ENCODE measurements at places on chromosomes 5 and 9.

- H3K27me3 ChIP-seq: no peaks in the 10 kb centered on the region
- H3K4me3 ChIP-seq: no peak overlapping the region
- no peak for DNase-seq
- H3K27ac ChIP-seq: no peak overlapping the region
- no peaks in the 10 kb centered on the region for H3K36me3 ChIP-seq
Observed at GRCh38 chr9:18463991-18464390, 10.0 kb upstream of the ADAMTSL1 start.

DNA sequence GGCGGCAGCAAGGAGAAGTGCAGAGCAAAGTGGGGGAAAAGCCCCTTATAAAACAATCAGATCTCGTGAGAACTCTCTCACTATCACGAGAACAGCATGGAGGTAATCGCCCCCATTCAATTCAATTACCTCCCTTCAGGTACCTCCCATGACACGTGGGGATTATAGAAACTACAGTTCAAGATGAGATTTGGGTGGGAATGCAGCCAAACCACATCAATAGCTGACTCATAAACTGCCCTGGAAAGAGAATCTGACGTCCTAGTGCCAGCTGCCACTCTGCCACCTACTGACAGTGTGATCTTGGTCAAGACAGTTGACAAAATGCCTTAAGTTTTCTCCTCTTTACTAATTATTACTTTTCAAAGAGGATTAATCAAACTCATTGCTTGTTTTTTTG lies 128.3 kb downstream of the GPBP1 start:
- H3K36me3 ChIP-seq: peaks cover 6% of the 10 kb centered on the region
- DNase-seq: no peak
- H3K27ac ChIP-seq: no peak overlapping the region

DNA sequence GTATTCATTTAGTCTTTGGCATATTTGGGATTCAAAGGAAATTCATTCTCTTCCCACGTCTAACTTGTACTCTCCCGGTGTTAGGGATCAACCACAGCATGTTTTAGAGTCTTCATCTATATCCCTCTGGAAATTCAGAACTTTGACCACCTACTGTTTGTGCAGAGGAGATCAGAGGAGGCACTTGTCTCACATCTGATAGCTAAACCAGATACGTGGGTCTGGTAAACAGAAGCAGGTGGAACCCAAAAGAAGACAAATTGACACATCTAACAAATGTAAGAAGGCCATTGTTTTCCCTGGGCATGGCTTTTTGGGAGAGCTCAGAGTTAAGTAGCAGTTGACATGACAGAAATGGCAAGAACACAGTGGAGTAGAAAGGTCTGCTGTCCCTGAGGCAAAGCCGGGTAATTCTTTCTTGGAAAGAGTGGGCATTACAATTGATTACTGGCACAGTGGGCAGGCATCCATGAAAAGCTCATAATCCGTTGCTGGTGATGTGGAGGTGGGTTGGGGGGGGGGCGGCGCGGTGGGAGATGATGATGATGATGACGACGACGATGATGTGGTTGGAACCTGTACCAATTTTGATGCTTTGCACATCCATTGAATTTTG lies 27.5 kb downstream of the PIP5K1B start:
- no peak for DNase-seq
- peaks cover 45% of the 10 kb centered on the region for H3K4me1 ChIP-seq
- no peak overlapping the region for H3K27ac ChIP-seq

DNA sequence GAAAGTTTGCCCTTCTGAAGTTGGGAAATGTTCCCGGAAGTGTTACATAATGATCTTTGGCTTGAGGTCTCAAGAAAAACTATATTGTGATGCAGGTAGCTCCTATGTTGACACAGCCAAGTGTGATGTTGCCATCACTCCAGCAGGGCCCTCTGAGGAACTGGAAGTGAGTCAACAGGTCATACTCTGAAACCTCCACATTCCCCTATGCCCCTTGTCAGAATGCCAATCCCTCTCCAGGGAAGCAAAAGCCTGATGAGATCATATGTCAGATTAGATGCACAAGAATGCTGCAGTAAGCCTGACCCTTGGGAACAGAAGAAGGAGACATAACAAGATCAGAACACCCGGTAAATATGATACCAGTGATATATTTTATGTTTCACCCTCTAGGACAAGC lies 66.8 kb upstream of the ITGA2 start:
- DNase-seq: no peak
- H3K4me3 ChIP-seq: no peak overlapping the region
- peaks cover 9% of the 10 kb centered on the region for H3K27me3 ChIP-seq

DNA sequence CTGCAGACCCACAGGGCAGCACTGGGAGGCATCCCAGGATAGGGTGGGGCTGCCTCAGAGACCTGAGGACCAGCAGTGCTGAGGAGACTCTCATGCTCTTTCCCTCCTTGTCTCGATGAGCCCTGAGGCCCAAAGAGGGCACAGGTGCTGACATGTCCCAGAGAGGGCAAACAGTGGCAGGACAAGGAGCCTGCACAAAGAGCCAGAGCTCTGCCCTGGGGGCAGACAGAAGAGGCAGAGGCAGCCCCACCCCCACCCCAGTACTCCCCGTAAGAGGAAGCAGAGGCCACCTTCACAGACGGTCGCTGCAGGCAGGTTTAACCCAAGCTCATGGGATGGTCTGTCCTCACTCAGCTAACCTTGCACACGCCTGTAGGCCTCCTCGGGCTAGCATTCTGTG lies 29.4 kb upstream of the TTLL11 start:
- no peak overlapping the region for H3K4me3 ChIP-seq
- DNase-seq: no peak
- H3K27ac ChIP-seq: no peak overlapping the region
- H3K4me1 ChIP-seq: peaks cover 21% of the 10 kb centered on the region
- no peaks in the 10 kb centered on the region for H3K36me3 ChIP-seq
- peaks cover 53% of the 10 kb centered on the region for H3K27me3 ChIP-seq

GRCh38 chr9:20722221-20722620 lies 38.2 kb downstream of the FOCAD start:
- peaks cover 20% of the 10 kb centered on the region for H3K36me3 ChIP-seq
- H3K27ac ChIP-seq: peak overlapping the region; percentile 10
- H3K4me1 ChIP-seq: peaks cover 30% of the 10 kb centered on the region
- no peaks in the 10 kb centered on the region for H3K27me3 ChIP-seq

DNA sequence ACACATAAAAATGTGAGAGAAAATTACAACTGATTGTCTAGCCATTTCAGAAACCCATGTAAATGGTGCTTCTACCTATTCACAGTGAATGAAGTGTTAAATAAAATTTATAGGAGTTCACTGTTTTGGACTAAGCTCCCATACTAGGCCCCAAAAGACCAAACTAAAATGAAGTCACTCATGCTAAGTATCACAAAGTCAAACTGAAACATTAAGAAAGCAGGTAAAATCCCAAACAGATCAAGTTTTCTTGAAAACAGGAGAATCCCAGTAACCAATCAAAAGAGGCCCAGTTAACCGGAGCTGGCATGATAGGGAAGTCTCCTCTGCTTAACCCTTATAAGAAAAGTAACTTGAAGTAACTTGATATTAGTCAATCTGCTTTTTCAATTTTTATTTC lies 35.2 kb upstream of the MYOT start:
- H3K36me3 ChIP-seq: no peaks in the 10 kb centered on the region
- H3K27me3 ChIP-seq: no peaks in the 10 kb centered on the region
- no peak overlapping the region for H3K27ac ChIP-seq
- no peaks in the 10 kb centered on the region for H3K4me1 ChIP-seq

GRCh38 chr5:545641-546375 lies 21.6 kb upstream of the SLC9A3 start:
- DNase-seq: no peak
- peaks cover 47% of the 10 kb centered on the region for H3K4me1 ChIP-seq
- H3K36me3 ChIP-seq: peaks cover 16% of the 10 kb centered on the region
- peaks cover 75% of the 10 kb centered on the region for H3K27me3 ChIP-seq
- peak overlapping the region; percentile 73 for H3K27ac ChIP-seq

DNA sequence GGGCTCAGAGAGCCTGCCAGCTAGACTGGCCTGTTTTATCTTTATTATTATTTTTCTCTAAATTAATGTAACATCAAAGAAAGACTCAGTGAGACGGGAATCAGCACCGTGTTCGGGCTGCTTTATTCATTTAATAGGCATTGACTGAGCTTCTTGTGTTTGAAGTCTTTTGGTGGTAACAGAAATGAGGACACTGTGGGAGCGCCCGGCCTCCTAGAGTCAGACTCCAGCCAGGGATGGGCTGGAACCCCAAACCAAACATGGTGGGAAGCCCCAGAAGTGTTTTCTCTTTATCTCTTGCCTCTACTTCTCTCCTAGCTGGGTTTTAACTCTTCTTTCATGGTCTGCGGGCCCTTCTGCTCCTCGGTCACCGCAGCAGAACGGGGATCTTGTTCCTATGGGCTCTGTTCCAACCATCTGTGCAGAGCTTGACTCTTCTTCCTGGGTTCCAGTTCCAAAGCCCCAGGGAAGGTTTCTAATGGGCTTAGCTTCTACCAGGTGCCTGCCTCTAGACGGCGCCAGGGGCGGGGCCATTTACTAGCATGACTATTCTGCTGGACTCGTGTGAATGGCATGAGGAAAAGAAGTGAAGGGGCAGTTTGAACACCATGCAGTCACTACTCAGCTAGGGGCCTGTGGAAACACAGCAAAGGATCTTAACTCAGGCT lies 123.8 kb downstream of the FGF18 start:
- DNase-seq: no peak
- no peaks in the 10 kb centered on the region for H3K36me3 ChIP-seq
- H3K4me3 ChIP-seq: no peak overlapping the region
- no peaks in the 10 kb centered on the region for H3K4me1 ChIP-seq

DNA sequence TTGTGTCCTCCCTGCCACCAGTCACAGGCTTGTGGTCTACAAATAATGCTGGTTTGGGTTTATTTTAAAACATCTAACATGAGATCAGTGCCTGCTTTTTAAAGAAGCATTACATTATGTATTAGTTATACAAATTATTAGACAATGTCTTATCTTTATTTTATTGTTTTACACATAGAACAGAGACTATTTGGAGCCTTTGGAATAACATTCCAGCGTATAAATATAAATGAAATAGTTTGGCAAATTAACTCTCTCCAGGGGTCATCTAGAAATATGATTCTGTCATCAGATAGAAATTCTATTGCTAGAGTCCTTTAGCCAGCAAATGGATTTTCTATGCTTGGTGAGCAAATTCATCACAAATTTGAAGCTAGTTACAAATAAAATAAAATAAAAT lies 22.4 kb downstream of the MAP1B start:
- no peak overlapping the region for H3K27ac ChIP-seq
- H3K27me3 ChIP-seq: peaks cover 27% of the 10 kb centered on the region
- no peaks in the 10 kb centered on the region for H3K36me3 ChIP-seq
- no peaks in the 10 kb centered on the region for H3K4me1 ChIP-seq
- no peak for DNase-seq
- no peak overlapping the region for H3K4me3 ChIP-seq

DNA sequence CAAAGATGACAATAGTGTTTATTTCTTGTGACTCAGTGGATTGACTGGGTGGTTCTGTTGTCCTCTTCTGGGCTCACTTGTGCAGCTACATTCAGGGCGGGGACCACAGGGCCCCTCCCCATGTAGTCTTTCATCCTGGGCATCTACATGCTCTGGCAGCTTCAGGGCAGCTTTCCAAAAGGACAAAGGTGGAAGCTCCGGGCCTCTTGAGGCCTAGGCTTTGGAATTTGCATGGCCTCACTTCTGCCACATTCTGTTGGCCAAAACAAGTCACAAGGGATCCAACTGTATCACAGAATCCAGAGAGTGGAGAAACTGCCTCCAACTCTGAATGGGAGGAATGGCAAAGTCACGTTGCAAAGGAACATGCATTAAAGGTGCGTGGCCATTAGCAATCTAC lies 64.3 kb downstream of the ARHGAP26 start:
- no peak overlapping the region for H3K27ac ChIP-seq
- H3K4me3 ChIP-seq: no peak overlapping the region
- no peaks in the 10 kb centered on the region for H3K27me3 ChIP-seq
- no peaks in the 10 kb centered on the region for H3K4me1 ChIP-seq

- no peak overlapping the region for H3K4me3 ChIP-seq
- no peaks in the 10 kb centered on the region for H3K36me3 ChIP-seq
- H3K27ac ChIP-seq: peak overlapping the region; percentile 42
- no peaks in the 10 kb centered on the region for H3K27me3 ChIP-seq
- DNase-seq: no peak
Observed at GRCh38 chr9:94150890-94151650, 66.8 kb downstream of the PTPDC1 start.

- H3K4me1 ChIP-seq: peaks cover 23% of the 10 kb centered on the region
- DNase-seq: no peak
- H3K27me3 ChIP-seq: peaks cover 81% of the 10 kb centered on the region
- no peak overlapping the region for H3K4me3 ChIP-seq
- peaks cover 10% of the 10 kb centered on the region for H3K36me3 ChIP-seq
Observed at GRCh38 chr5:176743868-176744583, 66.3 kb upstream of the UNC5A start.
